Stimulated activated CD8-positive, alpha-beta memory T cell treated with anti-CD3 and anti-CD28 coated beads, Interleukin-7, amount 100 ng/mL, for 1 hour (primary cell): ENCODE measurements at places on chromosomes 6 and 20.

GRCh38 chr20:47049771-47050170 lies 155.1 kb downstream of the EYA2 start:
- no peak for DNase-seq

GRCh38 chr6:135675026-135675425 lies 176.5 kb upstream of the PDE7B start:
- no peak for DNase-seq

GRCh38 chr6:3566812-3567211 lies 110.0 kb upstream of the SLC22A23 start:
- no peak for DNase-seq

DNA sequence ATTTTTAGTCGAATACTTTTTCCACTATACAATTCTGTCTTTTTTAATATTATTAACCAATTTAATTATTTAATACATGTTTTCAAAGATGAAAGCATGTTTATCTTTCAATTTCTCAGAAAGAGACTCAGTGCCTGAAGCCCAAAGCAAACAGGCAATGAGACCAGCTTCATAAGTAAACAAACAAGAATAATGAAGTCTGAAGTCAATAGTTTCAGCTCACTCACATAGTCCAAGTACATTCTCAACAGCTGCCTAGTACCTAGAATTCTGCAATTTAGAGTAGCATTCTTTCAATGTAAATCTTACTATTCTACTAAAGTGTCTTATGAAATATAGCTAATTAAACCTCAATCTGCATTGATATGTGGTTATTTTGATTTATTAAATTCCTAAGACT lies 626.5 kb upstream of the NRSN1 start:
- no peak for DNase-seq

GRCh38 chr6:31285486-31285885 lies 13.6 kb upstream of the HLA-C start:
- no peak for DNase-seq

- no peak for DNase-seq
Measured at GRCh38 chr6:63097222-63097621, 114.0 kb upstream of the FKBP1C start.

- no peak for DNase-seq
Measured at GRCh38 chr6:14707276-14707675, 538.6 kb upstream of the JARID2 start.

DNA sequence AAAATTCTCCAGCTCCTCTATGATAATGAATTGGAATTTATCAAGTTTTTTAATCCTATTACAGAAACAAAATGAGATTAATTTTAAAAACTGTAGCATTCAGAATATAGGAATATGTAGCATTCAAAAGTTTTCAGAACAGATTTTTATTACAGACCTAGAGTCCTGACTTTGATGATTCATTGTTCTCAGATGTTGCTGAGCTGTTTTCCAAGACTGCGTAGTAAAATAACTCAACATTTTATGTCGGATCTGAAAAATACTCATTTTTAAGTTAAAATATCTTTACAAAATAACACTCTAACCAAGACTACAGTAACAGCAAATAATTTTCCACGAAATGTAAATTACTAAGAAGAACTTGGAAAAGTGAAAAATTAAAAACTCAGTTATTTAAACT lies 67.1 kb downstream of the SYCP2 start:
- no peak for DNase-seq

GRCh38 chr20:43937591-43937990 lies 22.9 kb downstream of the TOX2 start:
- DNase-seq, result no peak

DNA sequence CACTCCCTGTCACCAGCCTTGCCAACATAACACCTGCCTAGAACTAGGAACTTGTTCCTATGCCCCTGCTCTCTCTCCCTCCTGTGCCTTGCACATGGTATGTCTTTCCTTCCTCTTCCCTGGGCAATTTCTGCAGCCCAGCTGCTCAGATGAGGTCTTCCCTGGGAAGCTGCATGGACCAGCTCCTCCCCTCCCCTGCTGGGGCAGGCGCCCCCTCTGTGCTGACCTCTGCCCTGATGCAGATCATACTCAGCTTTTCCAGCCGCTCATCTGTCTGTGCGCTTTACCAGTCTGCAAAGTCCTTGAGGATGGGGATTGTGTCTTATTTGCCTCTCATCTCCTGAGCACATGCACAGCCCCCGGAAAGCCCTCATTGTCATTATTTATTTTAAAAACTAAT lies 161.8 kb downstream of the SCML4 start:
- no peak for DNase-seq

DNA sequence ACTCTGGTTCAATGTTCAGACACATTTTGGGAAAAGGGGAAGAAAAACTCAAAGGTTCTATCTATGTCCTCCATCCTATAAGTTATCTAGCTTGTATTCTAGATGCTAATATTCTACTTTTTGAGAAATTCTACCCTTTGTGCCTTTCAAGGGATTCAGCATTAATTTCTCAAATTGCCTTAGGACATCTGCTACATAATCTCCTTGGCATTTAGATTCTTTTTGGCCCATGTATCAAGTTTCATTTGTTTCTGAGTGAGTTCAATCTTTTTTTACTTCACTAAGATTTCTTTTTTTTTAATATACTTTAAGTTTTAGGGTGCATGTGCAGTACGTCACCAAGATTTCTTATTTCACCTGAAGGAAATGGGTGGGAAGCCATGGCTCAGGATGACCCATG lies 232.7 kb upstream of the TENT5A start:
- no peak for DNase-seq

DNA sequence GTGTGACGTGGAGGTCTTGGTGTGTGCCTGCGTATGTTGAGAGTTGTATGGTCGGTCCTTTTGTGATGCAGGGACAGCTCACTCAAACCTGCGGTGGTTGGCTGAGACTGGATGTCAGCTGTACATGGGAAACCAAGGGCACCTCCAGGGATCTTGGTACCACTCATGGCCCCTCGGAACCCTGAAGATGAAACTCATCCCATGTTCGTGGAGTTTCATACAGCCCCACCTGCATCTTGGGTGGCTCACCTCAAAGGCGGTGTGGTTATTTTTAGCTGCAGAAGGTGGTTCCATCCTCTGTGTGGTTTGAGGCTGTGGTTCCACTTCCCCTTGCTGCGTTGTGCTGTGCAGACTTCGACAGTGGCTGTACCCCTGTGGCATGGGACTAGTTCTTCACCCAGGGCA lies 52.6 kb upstream of the SLC22A1 start:
- DNase-seq, result no peak

DNA sequence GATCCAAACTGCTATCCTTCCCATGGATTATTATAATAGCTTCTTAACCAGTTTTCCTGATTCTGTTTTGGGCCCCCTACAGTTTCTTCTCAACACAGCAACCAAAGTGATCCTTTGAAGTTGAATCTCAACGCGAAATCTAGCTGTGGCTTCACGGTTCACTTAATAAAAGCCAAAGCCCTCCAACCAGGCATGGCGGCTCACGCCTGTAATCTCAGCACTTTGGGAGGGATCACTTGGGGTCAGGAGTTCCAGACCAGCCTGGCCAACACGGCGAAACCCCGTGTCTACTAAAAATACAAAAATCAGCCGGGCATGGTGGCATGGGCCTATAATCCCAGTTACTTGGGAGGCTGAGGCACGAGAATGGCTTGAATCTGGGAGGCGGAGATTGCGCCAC lies 3.3 kb downstream of the RMND1 start:
- no peak for DNase-seq

DNA sequence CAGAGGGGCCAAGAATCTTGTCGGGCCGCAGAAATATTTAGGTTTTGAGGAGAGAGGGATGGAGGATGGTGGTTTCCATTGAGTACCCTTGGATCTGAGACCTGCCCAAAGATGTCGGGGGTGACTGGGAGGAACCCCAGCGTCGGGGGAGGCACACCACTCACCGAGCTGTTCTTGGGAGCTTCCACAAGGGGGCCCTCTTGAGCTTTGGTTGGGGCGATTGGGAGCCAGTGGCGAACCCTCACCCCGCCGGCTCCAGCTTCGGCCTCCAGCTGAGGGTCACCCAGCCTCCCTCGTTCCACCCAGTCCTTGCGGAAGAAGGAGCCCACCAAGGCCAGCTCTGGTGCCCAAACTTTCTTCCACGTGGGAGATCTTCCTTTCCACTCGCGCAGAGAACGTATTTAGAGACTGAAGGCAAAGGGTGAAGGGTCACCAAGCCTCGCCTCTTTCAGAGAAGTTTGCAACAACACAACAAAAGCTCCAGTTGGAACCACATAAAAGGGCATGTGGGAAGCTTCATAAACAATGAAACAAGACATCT lies 33.6 kb downstream of the APCDD1L start:
- peak; percentile 25 for DNase-seq

- no peak for DNase-seq
Measured at GRCh38 chr6:27541212-27541932, 68.5 kb upstream of the ZNF184 start.

- DNase-seq, result no peak
Measured at GRCh38 chr20:24987244-24987643, 5.3 kb downstream of the APMAP start.

GRCh38 chr20:56428881-56429280 lies 16.8 kb downstream of the CASS4 start:
- no peak for DNase-seq

- DNase-seq, result no peak
Measured at GRCh38 chr6:24824142-24824938, 25.6 kb upstream of the ARMH2 start.

DNA sequence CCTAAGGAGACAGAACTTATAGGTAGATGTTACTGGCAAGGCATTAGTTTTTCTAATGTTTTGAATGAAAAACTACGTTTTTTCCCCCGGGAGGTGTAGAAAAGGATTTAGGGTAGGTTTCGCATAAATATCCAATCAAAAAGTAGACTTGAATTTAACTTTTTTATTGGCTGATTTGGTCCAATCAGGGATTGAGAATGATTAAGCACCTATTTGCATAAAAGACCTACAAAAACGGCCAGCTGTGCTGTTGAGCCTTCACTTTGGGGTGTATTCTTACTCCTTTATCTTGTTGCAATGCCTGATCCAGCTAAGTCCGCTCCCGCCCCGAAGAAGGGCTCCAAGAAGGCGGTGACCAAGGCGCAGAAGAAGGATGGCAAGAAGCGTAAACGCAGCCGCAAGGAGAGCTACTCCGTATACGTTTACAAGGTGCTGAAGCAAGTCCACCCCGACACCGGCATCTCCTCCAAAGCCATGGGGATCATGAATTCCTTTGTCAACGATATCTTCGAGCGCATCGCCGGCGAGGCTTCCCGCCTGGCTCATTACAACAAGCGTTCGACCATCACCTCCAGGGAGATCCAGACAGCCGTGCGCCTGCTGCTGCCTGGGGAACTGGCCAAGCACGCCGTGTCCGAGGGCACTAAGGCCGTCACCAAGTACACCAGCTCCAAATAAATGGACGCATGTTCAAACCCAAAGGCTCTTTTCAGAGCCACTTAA lies 113.5 kb upstream of the BTN3A2 start:
- peak; percentile 20 for DNase-seq

- no peak for DNase-seq
Measured at GRCh38 chr6:5814116-5814515, 192.6 kb downstream of the NRN1 start.

- DNase-seq, result no peak
Measured at GRCh38 chr6:169271158-169271876, 17.7 kb upstream of the THBS2 start.

- no peak for DNase-seq
Measured at GRCh38 chr6:11258260-11259237, 26.1 kb upstream of the NEDD9 start.

- DNase-seq, result no peak
Measured at GRCh38 chr6:39312912-39313525, 1.2 kb downstream of the KCNK17 start.

DNA sequence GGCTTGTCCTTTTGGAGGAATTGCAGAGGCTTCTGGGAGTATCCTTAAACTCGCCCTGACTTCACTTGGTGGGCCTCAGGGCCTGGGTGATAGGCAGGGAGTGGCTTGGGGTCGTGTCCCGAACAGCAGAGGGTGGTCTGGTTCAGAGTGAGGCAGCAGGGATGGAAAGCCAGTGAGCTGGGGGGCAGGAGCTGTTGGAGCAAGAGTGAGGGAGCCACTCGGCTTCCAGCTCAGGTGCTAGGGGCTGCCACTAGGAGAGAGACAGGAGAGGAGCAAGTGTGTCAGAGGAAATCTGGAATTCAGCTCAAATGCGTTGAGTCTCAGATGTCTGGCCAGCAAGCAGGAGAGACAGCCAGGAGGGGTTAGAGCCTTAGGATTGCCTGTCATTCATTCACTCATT lies 85.8 kb downstream of the DLGAP4 start:
- DNase-seq, result no peak

DNA sequence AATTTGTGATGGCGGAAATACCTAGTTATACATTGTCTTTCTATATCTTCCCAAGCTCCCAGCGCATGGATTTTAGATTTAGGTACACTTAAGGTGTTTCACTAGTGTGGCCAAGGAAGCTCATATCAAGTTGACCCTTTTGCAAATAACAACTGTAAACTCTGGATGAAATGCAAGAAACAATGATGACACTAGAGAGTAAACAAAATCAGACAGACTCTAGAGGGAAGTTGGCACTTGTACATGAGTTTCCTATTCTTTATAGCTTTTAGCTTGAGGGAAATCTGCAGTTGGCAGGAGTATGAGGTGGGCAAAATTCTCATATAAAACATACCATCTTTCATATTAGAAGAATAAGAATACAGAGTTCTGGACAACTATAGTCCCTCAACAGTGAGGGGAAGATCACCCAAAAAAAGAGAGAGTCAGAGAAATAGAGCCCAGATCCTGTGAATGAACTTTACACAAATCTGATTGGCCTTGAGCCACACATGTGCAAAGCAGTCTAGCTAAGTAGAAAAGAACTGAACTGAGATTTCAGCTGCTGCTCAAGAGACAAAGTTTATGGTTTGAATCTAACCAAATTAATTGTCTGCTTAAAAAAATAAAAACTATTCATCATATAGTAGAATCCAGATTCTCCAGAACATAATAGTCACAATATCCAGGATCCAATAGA lies 26.1 kb downstream of the TXLNB start:
- no peak for DNase-seq

DNA sequence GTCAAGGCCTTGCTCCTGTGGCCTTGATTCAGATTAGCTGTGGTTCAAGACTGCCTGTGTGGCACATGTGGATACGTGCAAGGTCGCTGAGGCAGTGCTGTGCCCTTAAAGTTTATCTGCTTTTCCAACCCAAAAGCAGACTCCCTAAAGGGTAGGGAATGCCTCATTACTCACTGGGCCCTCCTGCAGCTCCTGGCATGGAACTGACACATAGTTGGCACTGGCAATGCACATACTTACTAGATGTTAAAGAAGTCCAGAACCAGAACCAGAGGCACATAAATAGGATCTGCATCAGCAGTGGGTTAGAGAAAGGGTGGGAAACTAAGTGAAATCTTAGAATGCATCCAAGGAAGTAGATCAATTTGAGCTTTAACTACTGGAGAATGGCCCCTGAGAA lies 90.6 kb upstream of the MLN start:
- no peak for DNase-seq

DNA sequence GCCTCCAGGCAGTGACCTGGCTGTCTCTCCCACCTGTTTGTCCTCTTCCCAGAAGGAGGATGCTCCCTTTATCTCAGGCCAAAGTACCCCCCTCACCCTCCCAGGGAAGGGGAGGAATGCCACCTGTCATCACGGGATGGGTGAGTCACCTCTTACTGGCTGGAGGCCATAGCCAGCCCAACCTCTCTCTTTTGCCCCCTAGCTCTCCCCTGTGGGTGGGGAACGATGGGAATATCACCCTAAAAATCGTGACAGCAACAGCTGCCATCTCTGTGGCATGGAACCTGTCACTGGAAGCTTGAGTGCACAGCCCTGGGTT lies 137.5 kb upstream of the PTPN1 start:
- no peak for DNase-seq
